WERI-Rb-1 (cell line): ENCODE measurements at places on chromosomes 4 and X.

DNA sequence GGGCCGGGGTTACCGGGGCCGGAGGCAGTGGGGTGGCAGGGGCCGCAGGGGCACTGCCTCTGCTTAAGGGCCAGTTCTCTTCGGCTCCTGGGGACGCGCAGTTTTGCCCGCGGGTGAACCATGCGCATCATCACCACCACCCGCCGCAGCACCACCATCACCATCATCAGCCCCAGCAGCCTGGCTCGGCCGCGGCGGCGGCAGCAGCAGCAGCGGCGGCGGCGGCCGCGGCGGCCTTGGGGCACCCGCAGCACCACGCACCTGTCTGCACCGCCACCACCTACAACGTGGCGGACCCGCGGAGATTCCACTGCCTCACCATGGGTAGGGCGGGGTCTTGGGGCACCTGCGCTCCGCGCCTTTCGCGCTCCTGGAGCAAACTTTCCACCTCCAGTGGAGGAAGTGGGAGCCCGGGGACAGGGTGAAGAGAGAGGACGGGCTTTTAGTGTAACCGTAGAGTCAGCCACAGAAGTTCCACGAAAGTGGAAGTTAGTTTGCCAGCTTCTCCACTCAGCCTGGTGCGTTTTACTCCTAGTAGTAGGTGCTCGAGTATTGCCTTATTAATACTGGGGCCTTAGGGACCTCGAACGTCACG is 729 bp downstream of the GSX2 start:
- DNase-seq = no peak

GRCh38 chr4:128517739-128518510 is 230.3 kb upstream of the PGRMC2 start:
- DNase-seq = no peak

- no peak for DNase-seq
These were observed 24.1 kb upstream of the MTM1 start for GRCh38 chrX:150544222-150544787.

DNA sequence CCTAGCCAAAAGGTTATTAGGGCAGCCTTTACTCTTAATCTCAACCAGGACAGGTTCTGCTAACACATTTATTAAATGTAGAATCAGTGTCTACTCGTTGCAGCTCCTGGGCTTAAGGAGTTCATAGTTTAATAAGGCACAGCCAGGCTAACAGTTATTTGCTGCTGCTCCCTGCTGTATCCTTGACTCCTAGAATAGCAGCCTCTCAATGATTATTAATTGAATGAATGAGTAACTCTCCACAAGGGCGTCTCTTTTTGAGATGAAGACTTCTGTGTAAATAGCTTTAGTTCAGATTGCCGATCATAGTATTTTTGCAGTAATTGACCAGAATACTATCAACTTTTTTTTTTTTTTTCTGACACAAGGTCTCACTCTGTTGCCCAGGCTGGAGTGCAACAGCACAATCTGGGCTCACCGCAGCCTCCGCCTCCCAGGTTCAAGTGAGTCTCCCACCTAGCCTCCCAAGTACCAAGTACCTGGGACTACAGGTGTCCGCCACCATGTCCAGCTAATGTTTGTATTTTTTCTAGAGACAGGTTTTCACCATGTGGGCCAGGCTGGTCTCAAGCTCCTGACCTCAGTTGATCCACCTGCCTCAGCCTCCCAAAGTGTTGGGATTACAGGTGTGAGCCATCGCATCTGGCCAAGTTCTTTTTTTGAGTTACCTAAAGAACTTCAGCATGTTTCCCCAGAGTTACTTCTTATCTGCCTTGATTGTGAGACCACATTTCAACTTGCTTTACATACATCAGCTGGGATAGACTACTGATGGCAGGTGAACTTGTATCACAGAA is 2.9 kb downstream of the UGDH start:
- DNase-seq = no peak

DNA sequence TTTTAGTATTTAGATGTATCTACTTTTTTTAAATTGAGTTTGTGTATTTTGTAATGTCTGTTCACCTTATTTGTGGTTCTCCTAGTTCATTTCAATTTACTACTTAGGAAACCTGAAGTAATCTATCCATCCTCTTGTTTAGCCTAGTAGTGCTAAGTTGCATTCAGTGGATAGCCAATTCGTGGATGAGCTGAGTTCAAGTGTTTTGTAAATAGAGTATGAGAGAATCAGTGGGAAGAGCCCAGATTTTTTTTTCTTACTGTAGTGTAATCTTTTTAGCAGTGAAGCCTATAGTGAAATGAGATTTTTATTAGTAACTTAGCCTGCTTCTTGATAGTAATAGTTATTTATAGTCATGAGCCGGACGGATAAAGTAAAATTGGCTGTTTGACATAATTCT is 21.7 kb downstream of the STAG2 start:
- DNase-seq = no peak

GRCh38 chrX:30659421-30659820 is 6.2 kb downstream of the GK start:
- DNase-seq = no peak

DNA sequence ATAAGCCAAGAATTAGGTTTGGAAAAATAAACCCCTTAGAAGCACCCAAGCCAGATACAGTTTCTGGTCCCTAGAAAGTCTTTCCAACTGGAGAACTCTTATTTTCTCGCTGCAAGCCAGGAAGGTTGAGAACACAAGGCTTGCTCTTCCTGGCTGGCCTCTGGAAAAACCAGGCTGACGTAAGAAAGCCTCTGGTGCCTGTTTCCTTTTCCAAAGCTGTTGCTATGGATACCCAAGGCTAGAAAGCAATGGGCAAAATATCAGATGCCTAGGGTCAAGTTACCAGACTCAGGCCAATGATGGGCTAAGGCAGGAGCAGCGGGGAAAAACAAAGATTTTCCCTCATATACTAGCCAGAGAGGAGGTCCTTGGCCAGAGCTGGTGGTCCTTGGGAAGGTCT is 281.6 kb downstream of the KLHL13 start:
- DNase-seq = no peak

DNA sequence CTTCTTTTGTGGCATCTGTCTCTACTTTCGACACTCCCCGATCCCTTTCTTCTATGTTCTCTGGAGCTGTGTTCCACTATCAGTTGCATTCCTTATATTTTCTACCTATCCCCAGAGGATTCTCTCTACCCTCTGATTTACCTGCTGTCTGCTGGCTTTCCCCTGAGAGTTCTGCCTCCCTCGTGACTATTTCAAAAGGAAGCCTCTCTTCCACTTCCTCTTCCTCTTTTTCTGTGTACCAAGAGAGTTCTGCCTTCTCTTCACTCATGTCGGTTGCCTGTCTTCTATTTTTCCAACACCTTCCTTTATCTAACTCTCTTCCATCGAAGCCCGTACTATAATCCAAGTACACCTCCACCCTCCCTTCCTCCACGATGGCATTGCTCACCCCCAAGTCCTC is 631.7 kb downstream of the SMARCA1 start:
- DNase-seq = no peak

- no peak for DNase-seq
These were observed 331.0 kb downstream of the PCDH7 start for GRCh38 chr4:31051151-31051550.

DNA sequence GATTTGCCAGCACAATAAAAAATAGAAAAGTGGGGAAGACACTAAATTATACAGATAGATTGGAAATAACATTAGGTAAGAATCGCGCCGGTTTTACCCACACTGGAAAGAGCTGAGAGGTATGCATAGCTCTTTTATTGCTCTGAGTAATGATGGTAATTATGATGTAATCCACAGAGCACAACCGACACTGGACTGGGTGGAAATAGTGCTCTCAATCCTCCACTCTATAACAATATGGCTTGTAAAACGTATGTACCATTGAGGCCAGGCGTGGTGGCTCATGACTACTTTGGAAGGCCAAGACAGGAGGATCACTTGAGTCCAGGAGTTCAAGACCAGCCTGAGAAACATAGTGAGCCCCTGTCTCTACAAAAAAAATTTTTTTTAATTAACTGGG is 104.3 kb upstream of the RAPGEF2 start:
- no peak for DNase-seq

GRCh38 chr4:73098016-73098415 is 28.5 kb upstream of the COX18 start:
- DNase-seq = no peak

DNA sequence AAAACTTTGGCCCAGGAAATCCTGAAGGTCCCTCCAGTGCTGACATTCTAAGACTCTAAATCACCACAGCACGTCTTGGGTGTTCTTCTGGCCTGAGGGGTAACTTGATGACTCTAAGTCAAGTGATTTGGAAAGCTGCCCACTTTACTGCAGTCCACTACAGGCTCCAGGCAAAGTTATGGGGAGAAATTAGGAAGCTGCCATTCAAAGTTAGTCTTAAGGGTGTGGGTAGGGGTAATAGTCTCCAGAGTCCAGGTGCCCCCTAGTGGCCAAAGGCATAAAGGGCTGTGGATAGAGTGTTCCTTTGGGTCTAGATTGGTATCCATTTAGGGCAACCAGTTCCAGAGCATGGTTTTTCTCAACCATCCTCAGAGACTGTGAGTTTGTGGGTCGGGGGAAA is 38.7 kb upstream of the SLC16A2 start:
- peak; percentile 54 for DNase-seq

GRCh38 chr4:106985830-106986229 is 50.3 kb downstream of the DKK2 start:
- no peak for DNase-seq

DNA sequence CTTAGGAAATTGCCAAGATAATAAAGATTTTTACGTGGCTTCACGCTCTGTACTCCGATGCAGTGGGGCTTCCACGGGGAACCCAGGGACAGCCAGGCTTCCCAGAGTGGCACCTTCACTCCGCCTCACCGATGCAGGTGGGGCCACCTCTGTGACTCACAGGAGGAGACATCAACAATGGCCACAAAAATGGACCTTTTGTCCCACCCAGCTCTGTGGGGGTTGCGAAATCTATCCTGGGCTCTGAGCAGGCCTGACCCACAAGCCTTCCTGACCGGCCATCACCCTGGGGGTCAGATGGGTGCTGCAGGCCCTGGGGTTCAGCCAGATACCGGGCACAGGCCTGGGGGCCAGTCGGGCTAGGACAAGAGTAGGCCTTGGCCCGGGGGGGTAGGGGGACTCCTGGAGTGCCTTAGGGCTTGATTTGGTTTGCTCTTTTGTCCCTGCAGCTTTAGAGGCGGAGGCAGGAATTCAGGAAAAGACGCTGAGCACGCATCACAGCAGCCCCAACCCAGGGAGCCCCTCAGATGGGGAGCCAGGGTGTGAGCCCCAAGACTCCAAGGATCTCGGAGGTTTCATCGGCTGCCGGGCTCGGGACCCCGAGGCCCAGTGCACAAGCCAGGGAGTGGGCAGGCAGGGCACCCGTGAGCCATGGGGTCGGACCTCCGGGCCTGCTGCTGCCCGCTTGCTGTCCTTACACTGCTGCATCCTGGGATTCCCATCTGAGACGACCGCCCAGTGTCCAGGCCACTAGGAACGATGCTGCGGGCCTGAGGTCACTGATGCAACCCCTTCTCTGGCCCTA is 136.5 kb upstream of the NKX1-1 start:
- DNase-seq = no peak

- DNase-seq = no peak
These were observed 7.6 kb upstream of the TLR2 start for GRCh38 chr4:153676486-153676885.

DNA sequence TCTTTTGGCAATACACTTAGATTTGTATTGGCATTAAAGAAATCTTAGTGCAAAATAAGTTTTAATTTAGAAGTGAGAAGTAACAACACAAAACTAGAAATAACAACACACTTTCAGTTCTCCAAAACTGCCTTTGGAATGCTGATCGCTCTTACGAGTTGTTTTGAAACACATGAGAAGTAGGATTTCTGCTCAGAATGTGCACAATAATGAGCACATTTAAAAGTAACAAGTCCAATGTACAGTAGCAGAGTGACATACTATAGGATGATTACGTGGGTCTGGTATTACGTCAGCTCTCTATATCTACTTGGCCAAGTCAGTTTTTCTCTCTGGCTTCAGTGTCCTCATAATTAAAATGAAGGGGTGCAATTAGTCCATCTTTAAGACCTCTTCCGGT is 164.8 kb downstream of the CHM start:
- DNase-seq = no peak

GRCh38 chr4:76568262-76568661 is 133.2 kb downstream of the SHROOM3 start:
- no peak for DNase-seq

GRCh38 chr4:64882311-64883086 is 473.2 kb upstream of the TECRL start:
- peak; percentile 65 for DNase-seq

- no peak for DNase-seq
These were observed 616.9 kb downstream of the FSTL5 start for GRCh38 chr4:161546902-161547301.

DNA sequence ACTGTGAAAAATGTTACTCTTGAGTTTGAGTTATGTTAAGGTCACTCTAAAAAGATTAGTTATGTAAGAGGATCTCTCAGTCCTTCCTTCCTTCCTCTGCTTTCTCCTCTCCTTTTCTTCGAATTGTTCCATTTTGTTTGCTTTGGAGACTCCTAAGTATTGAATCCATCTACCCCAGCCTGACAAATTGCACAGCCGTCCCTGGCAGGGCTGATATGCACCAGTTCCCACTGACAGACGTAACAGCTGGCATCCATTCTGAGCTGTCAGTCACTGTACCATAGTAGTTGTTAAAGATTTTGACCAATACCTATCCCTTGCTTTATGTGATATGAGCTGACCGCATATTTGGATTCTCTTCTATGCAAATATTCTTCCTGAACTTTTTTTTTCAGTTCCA is 210.7 kb upstream of the IGFBP7 start:
- peak; percentile 20 for DNase-seq

DNA sequence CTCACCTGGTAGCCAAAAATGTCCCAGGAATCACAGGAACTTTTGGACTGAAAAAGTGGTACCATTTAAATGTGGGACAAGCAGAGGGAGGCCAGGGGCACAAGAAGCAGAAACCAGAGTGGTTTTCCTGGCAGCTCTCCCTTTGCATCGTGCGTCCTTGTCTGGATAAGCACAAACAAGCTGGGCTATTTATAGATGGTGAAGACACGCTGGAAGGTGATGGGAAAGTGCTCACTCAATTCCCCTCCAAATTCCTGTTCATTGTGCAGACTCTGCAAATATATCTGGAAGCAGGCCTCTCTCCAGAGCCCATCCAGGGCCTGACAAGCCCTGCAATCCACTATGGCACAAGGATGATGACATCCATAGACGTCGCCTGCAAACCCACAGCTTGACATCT is 63.6 kb upstream of the MAP3K15 start:
- DNase-seq = no peak

- no peak for DNase-seq
These were observed 221.1 kb upstream of the DIPK2B start for GRCh38 chrX:45421806-45422205.
